ENCODE measurements at places on chromosomes 2 and 18.

DNA sequence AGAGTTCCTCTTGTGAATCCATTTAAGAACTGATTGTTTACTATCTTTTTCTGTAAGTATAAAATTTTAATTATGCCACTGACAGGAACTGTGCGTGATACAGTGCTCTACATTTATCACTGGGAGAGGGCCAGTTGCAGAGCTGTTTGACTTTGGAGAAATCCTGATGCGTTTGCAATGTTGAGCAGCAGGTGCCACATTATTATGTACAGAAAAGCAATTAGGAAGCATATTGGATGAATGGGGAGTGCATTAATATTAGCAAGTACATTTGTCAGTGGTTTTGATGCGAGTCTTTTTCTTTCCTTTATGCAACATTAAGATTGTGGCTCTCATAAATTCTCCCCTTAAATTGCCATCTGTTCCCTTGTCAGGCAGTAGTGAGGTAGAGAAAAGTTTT is 302.3 kb upstream of the FANCL start:
- no peak for DNase-seq

DNA sequence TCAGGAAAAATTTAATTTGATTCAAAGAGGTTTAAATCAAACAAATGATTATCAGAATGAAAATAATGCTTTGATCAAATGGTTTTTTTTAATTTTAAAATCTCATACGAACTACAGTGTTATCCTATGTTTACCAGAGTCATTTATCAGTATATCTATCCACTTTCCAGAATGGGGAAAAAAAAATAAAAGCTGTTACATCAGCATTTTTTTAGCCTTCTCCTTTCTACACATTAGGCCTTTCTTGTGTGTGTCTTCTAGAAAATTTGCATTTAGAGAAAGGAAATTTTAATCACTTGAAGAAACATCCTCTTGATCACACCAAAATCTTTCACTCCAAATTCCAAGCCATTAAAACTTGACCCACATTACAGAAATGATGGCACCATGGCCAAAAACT is 608.9 kb upstream of the ID2 start:
- DNase-seq, result no peak

- no peak for DNase-seq
Observed at GRCh38 chr2:144605231-144605840, 85.4 kb upstream of the ZEB2 start.

- no peak for DNase-seq
Observed at GRCh38 chr2:28480403-28481049, 15.3 kb upstream of the PLB1 start.

- DNase-seq, result no peak
Observed at GRCh38 chr2:119462574-119462973, 30.9 kb downstream of the TMEM37 start.

- no peak for DNase-seq
Observed at GRCh38 chr2:207129821-207130220, 35.9 kb downstream of the KLF7 start.
